Body of pancreas (tissue), 4 donors: ENCODE measurements at places on chromosomes 3 and 15. TPM values are rescaled to one million over a fixed set of nuclear protein-coding genes. Genes with fewer than 3 reads are reported as not detected.

FAM98B gene
- 7.9 TPM for total RNA-seq

PARP6 gene
- total RNA-seq, result 64.9 TPM

CX3CR1 gene
- not detected for total RNA-seq

BDH1 gene
- total RNA-seq, result 9.1 TPM

CAMK1 gene
- total RNA-seq, result 34.9 TPM

DLEC1 gene
- total RNA-seq, result 1.3 TPM

AMT gene
- total RNA-seq, result 10.9 TPM

AZI2 gene
- 31.6 TPM for total RNA-seq

MYLK gene
- total RNA-seq, result 36.6 TPM

NEK10 gene
- total RNA-seq, result 0.78 TPM

HEG1 gene
- 45.7 TPM for total RNA-seq

SOX2 gene
- total RNA-seq, result 0.33 TPM

DGKG gene
- total RNA-seq, result 0.78 TPM

NPAP1 gene
- 0.26 TPM for total RNA-seq

GRCh38 chr3:13231781-13232666 lies 158.8 kb upstream of the IQSEC1 start:
- no peak for DNase-seq

GRCh38 chr15:49982584-49982983 lies 136.4 kb downstream of the ATP8B4 start:
- no peak for DNase-seq

DNA sequence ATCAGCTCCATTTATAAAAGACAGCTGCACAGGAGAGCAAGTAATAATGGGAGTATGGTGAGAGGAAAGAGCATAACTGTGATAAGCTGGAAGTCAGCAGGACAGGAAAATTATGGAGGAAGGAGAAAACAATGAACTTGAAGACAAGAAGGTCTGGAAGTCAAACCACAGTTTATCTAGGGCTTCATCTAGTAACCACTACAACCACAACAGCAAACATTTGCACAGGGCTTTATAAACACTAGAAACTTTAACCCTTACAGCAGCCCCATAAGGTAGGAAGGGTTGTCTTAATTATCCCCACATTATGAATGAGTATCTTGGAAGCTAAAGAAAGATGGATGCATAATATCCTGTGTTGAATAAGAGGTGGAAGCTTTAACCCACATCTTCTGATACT lies 820.8 kb downstream of the IGSF11 start:
- DNase-seq, result no peak

DNA sequence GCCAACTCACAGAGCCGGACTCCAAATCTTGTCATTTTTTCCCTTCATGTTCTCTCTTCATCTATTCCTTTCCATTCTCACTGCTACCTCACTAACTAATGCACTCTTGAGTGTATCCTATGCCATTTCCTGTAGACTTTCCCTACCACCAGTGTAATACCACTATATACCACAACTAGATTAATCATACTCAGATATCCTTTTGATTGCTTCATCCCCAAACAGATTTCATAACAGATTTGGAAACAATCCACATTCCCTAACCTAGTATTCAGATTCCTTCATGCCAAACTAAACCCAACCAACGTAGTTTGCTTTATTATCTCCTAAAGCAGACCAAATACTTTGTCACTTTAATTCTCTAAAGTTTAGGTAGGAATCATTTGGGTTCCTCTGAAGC lies 2.6 kb upstream of the PLOD2 start:
- no peak for DNase-seq

DNA sequence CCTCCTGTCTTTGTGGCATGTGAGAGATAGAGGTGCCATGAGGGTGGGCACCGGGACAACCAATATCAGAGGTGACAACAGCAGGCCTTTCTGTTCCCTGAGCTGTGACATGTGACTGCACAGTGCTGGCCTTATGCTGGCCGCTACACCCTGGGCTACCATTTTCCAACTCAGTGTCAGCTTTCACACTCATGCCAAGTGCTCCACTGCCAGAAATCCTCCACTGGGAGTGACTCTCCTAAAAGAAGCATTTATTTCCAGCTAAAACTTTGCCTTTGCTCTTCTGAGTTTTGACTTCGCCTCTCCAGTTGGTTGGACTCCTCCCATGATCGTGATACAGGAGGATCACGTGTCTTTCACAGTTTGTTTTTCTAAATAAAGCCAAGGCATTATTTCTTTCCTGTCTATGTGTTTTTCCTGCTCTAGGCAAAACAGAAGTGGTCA lies 31.4 kb downstream of the CA12 start:
- peak; percentile 59 for DNase-seq

GRCh38 chr3:30826531-30826942 lies 67.9 kb downstream of the GADL1 start:
- DNase-seq, result no peak

DNA sequence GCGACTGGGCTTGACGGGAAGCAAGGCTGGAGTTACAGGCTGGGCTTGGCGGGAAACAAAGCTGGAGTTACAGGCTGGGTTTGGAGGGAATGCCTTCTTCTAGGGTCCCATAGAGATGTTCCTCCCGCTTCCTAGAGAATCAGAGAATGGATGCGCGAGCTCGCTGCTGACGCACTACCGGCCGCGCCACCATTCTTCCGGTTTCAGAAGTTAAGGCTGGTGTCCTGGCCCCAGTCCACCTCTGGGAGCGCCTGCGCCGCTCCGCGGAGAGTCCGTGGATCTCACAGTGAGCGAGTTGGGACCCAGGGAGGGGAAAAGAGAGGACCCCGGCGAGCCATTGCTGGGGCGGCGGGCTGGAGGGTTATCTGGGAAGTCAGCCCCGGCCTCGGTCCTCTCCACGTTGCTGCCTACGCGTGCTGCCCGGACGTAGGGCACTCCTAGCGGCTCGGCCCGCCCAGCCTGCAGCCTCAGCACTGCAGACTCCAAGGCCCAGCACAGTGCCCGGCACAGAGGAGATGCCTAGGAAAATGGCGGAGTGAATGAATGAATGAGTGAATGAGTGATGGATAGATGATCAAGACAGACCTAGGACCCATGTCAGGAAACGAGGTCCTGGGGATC lies at the start of gene ZNF502:
Gene ZNF502 (plus strand): TSS at position 206 of the 621 bp plus-strand sequence. CDS start 7,602 bp downstream, outside the sequence.
- DNase-seq, result peak; percentile 90

- DNase-seq, result no peak
Observed at GRCh38 chr15:69653846-69654245, 201.2 kb downstream of the RPLP1 start.

GRCh38 chr3:149252272-149252671 lies 30.6 kb upstream of the CP start:
- no peak for DNase-seq
